ENCODE measurements at places on chromosomes 12 and 14.

DNA sequence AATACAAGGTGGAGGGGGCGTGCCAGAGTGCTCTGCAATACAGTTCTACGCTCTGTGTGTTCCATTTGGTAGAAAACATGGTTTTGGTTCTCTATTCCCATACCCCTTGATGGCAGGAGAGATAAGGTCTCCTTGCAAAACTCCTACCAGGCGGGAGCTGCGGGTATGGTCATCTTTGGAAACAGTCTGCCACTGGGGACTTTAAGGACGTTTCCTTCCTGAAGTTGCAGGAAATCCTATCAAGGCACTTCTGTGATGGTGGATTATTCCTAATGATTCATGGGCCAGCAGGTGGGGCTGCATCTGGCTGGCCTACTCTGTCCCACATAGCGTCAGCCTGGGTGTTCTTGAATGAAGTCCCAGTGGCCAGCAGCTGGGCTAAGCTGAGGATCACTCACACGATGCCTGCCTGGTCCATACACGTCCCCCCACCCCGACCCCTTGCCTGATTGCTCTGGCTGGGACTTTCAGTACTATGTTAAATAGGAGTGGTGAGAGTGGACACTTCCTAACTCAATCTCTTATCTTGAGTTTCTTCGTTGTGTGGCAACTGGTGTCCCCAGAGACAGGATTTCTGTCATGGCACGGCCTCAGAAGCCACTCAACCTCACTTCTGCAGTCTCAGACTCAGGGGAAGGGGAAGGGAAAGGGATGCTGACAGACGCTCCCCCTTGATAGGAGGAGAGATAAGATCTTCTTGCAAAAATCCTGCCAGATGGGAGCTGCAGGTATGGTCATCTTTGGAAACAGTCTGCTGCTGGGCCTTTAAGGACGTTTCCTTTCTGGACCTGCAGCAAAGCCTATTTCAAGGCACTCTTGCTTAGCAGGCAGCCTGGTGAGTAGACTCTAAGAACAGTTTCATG, 61.0 kb upstream of the FKBP4 start:
- ATAC-seq = no peak

- peak; percentile 12 for ATAC-seq
Measured at GRCh38 chr12:20370014-20370386, 1.7 kb downstream of the PDE3A start.

GRCh38 chr12:71772735-71773134, 18.1 kb downstream of the RAB21 start:
- ATAC-seq = no peak

DNA sequence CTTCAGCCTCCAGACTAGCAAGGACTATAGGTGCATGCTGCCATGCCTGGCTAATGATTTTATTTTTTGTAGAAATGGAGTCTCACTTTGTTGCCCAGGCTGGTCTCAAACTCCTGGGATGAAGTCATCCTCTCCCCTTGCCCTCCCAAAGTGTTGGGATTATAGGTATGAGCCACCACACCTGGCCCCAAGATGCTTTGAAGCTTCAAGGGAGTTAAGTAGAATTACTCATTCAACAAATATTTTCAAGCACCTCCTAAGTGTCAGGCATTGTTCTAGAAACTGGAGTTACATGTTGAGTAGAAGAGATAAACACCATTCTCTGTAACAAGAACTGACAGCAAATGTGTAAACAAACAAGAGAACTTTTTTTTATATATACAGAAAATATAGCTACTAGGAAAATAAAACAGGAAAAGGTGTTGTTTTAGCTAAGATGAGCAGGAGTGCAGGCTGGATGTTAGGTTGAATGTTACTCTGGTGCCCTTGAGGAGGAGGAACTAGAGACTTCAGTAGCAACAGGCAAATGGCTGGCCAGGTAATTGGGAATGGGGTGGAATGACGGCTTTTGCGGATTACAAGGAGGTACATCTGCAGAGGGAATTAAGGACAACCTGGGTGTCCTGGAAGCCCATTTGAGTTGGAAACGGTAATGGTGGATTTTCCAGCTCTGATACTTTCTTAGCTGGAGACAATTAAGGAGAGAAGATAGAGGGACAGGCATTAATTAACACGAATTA, 32.0 kb upstream of the CFAP54 start:
- ATAC-seq = no peak

- ATAC-seq = no peak
Measured at GRCh38 chr14:93628048-93628447, 160.2 kb downstream of the PRIMA1 start.
